Fibroblast of skin of abdomen (primary cell): ENCODE measurements at places on chromosomes 3 and 15.

DNA sequence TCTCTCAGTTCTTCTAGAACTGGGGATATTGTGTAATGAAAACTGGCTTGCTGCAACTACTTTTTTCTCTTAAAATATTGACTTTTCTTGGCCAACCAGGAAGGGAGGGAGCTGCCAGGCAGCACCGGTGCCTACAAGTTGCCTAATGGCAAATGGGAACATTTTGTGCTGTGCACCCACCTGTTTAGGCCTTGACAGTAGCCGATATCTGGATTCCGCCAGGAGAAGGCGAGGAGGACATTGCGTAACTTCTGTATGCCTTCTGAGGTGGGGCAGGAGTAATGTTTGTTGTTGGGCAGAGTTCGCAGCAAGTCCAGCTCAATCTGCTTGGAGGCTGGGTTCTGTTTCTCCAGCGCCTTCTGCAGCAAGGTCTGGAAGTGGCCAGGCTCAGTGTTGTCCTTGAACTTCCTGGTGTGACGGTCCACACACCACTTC lies 64.9 kb downstream of the TBC1D2B start:
- no peak for DNase-seq

GRCh38 chr3:168493412-168494205 lies 397.9 kb upstream of the GOLIM4 start:
- DNase-seq: no peak

- peak; percentile 14 for DNase-seq
These were observed 23.2 kb downstream of the RCN2 start for GRCh38 chr15:76954744-76955143.

DNA sequence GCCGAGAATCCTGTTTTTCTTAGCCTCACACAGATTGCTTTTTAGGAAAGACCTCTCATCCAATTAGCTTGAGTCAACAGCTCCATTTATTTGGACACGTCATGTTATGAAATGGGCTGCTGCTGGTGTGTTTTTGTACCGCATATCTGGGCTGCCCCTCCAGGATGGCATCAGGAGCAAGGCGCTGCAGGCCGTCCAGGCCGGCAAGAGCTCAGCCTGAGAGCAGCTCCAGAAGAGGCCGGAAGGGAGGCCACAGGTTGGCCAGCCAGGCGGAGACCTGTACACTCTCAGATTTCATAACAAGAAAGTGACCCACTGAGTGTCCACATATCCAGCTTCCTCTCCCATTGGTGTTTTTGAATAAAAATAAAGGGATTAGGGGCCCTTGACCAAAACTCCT lies 28.3 kb downstream of the FOXL2NB start:
- no peak for DNase-seq

DNA sequence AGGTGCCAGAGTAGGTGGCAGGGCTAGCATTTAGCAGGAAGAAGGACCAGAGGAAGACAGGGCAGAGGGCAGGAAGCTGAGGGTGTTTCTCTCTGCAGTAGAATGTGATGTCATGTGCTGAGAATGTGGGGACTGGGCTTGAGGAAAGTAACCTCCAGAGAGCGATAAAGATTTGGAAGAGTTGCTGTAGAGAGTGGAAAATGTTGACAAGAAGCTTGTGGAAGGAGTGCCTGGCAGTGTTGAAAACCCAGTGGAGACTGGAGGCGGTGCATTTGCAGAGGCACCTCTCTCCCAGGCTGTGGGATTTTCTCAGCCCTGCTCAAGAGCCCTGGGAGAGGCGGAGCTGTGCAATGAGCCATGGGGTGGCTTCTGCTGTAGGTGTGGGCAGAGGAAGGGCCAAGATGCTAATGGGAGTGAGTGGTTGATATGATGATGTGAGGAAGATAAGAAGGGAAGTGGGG lies 54.8 kb downstream of the MESD start:
- DNase-seq: peak; percentile 48

DNA sequence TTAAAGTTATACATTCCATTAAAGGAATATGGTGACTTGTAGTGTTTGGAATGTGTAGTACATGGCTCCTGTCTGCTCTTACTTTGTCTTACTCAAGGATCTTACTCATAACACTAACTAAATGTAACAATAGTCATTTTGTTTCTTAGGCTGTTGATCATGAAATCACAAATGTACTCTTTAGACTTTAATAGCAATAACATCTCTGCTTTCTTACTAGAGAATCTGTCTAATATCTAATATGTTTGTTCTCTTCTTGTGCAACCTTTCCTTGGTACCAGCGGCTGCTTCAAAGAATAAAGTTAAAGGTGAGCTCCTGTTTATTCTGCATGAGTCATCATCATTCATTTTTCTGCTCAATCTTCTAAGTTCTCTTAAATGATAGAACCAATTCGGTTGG lies 767.5 kb downstream of the CADM2 start:
- DNase-seq: peak; percentile 30

- DNase-seq: peak; percentile 90
These were observed 6.8 kb downstream of the ANXA2 start for GRCh38 chr15:60390871-60391501.

GRCh38 chr3:19093084-19093483 lies 55.2 kb upstream of the KCNH8 start:
- DNase-seq: no peak

DNA sequence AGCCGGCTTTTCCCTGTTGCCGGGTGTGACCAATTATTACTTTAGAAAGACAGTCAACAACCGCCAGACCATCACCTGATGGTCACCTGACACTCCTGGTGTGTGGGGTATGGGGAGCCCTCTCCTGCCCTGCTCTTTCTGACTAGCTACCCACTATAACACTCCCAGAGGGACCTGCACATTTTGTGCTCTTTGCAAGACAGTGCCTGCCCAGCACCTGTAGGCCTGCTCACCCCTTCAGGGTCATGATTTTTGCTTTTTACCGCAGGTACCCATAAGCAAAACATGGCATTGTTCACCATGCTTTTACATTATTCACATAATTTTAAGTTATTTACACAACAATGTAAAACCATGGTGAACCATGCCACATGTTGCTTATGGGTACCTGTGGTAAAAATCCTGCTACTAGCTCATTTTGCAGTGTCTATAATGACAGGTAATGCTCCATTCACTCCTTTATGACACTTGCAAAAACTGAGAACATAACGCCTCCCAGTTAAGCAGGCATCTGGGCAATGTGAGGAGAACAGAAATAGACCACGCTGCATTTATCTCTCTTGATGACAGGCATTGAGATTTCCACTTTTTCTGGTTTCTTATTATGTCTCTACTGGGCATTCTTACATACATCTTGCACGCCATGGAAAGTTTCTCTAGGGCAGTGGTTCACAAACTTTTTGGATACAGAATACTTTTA lies 9.9 kb downstream of the CCRL2 start:
- no peak for DNase-seq

- no peak for DNase-seq
These were observed 170.9 kb downstream of the AKAP13 start for GRCh38 chr15:85551221-85551832.

DNA sequence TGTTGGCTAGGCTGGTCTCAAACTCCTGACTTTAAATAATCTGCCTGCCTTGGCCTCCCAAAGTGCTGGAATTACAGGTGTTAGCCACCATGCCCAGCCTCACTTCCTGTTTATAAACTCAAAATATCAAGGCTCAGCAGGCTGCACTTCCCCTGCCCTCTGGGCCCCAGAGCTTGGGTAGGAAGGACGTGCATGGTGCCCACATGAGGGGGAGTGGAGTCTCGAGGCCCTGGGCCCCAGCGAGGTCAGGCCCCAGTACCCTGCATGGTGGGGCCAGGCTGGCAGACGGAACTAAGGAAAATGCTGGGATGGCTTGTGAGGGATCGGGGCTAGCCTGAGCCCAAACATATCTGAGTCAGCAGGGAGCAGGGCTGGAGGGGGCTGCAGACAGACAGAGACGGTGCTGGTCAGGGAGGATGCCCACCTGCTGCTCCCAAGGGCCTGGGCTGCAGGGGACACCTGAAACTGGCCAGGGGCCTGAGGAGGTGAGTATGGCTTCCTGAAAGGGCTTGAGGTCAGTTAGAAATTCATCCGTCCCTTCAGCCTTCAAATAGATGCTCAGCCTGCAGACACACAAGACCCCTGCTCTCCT lies 5.1 kb downstream of the SPTBN5 start:
- DNase-seq: no peak

DNA sequence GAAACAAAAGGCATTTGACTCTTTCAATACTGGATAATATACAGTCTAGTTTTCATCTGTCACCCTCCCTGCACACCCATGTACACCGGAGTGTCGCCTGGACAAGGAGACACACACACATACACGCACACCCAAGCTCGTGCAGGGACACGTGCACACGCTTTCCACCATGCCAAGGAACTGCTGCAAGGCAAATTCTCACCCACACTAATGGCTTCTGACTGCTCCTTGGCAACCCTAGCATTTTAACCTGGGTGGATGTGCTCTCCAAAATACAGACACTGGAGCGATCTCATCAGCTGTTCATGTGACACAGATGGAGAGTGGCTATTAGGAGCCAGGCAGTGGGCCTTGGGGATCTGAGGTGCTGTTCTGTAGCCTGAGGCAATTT lies 61.6 kb downstream of the MEIS2 start:
- DNase-seq: no peak

GRCh38 chr15:93495799-93496637 lies 407.0 kb upstream of the RGMA start:
- DNase-seq: no peak

DNA sequence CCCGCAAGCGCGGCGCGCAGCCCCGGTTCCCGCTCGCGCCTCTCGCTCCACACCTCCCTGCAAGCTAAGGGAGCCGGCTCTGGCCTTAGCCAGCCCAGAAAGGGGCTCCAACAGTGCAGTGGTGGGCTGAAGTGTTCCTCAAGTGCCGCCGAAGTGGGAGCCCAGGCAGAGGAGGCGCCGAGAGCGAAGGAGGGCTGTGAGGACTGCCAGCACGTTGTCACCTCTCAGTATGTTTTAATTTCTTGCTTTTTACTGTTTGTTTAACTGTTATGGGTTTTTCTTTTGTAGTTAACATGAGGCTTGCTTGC lies 1525.7 kb downstream of the SI start:
- DNase-seq: no peak

GRCh38 chr3:8856071-8856470 lies 86.7 kb upstream of the OXTR start:
- DNase-seq: no peak

GRCh38 chr15:101070024-101070423 lies 150.9 kb downstream of the LRRK1 start:
- no peak for DNase-seq

DNA sequence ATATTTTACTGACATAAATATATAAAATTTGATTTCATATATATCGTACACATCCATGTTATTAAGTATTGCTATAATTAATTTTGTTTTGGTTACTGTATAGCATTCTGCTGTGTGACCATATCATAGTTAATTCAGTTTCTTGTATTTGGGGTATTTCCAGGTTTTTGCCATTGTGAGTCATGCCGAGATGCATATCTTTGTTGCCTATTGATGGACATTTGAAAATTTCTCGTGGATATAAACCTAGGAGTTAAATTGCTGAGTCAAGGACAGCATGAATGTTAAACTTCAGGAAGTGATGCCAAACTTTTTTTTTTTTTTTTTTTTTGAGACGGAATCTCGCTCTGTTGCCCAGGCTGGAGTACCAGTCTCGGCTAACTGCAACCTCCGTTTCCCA lies 33.7 kb upstream of the GPR171 start:
- DNase-seq: peak; percentile 30

DNA sequence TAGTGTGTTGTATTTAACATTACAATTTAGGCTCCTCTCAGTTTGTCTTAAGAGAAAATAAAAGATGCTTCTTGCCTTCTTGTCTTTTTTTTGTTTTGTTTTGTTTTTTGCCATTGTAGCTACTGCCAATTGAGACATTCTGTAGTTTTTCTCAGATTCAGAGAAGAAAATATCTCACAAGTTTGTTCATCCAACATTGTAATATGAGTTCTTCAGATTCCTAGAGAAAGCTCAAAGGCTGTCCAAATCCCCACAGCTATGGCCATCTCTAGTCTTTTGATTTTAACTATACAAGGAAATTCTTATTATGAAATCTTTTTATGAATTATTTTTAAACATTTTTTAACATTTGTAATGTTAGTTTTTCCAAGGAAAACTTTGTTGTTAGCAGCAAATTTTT lies 264.7 kb downstream of the RBMS3 start:
- no peak for DNase-seq

DNA sequence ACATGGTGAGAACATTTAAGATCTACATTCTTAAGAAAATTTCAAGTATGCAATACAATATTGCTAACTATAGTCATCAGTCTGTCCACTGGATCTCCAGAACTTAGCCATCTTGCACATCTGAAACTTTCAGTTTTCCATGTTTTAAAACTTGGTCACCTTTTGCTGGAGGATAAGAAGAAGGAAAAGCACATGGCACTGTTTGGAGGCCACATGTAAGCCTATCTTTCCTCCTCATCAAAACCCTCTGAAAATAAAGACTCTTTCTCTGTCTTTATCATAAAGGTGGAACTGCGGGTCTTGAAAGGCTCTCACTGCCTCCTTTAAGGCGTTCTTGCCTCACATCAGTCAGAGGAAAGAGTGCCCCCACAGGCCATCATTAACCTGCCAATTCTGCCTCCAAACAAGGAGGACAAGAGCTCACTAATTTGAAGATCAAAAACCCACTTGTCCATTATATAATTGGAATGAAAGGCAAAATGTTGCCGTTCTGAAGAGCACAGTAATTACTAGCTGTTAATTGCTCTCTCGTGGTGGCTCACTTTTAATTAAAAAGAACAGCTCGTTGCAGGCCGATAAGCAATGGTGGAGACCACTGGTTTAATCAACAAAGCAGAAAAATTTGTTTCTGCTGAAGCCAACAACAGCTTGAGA lies 157.8 kb downstream of the MECOM start:
- DNase-seq: no peak

GRCh38 chr15:65389226-65389625 lies 11.4 kb upstream of the IGDCC3 start:
- no peak for DNase-seq

GRCh38 chr3:69324362-69325025 lies 61.4 kb downstream of the FRMD4B start:
- no peak for DNase-seq

- no peak for DNase-seq
These were observed 618.7 kb downstream of the EDEM1 start for GRCh38 chr3:5806192-5806591.

DNA sequence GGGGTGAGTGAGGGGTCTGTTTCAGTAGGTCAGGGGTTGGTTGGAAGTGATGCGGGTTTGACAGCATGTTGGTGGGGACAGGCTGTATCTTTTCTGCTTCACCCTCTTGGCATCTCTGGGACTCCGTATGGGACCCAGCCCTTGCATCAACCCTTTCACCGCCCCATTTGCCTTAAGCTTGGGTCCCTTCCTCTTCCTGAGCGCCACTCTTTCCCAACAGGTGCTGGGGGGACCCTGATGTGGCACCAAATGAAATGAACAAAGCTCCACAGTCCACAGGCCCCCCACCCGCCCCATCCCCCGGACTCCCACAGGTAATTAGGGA lies 1.1 kb downstream of the EIF4G1 start:
- DNase-seq: no peak

GRCh38 chr3:141126661-141127343 lies 75.7 kb downstream of the SPSB4 start:
- DNase-seq: no peak

DNA sequence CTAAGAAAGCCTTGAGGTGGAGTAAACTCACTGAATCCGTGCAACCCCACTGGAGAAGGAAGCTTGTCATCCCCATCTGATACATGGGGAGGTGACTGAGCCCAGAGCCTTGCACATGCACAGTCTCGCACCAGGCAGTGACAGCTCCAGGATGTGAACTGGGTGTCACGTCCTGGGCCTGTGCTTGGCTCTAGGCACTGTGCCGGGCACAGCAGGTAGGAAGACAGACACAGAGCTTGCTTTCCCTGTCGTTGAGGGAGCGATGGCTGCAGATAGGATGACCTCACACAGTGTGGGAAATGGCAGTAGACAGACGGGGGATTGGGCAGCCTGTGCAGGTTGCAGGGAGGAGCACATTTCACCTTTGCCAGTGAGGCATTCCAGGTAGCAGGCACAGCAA lies 12.2 kb upstream of the ATP2B2 start:
- DNase-seq: no peak
